Neural crest cell (in vitro differentiated cells): ENCODE measurements at places on chromosomes 5 and 9.

- no peak for DNase-seq
These were observed 63.2 kb upstream of the GHR start for GRCh38 chr5:42360056-42360455.

DNA sequence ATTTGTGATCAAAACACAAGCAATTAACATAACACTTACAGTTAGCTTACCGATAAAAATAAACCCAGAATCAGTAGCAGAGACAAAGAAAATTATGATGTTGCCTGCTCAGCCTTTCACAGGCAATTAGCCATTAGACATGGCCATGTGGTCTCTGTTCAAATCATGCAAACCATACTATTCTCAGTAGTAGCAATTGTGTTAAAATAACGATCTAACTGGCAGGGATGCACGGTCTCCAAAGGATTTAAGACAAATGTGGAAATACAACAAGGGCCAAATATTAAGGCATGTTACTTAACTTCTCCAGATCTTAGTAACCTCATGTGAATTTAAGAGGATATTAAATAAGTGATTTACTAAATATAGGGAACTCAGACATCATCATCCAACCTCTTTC lies 59.5 kb downstream of the PTBP3 start:
- DNase-seq, result no peak

GRCh38 chr9:89457376-89457855 lies 40.5 kb downstream of the SEMA4D start:
- DNase-seq, result no peak

GRCh38 chr9:107178293-107178692 lies 104.8 kb upstream of the RAD23B start:
- no peak for DNase-seq

GRCh38 chr5:102090770-102091169 lies 205.3 kb downstream of the SLCO4C1 start:
- DNase-seq, result no peak

DNA sequence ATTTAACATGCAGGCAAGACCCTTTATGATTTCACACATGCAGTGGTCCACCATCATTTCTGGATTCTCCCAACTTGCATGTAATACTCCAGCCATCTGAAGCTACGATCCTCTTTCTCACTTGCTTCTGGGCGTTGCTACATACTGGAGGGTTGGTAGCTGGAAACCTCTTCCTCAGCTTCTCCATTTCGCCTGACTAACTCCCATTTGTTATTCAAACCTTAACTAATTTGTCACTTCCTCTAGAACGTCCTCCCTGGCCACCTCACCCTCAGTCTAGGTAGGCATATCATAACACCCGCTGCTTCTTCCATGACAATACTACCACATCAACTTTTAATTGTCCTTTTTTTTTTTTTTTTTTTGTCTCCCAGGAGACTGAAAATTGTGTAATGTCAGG lies 72.6 kb upstream of the EQTN start:
- no peak for DNase-seq

DNA sequence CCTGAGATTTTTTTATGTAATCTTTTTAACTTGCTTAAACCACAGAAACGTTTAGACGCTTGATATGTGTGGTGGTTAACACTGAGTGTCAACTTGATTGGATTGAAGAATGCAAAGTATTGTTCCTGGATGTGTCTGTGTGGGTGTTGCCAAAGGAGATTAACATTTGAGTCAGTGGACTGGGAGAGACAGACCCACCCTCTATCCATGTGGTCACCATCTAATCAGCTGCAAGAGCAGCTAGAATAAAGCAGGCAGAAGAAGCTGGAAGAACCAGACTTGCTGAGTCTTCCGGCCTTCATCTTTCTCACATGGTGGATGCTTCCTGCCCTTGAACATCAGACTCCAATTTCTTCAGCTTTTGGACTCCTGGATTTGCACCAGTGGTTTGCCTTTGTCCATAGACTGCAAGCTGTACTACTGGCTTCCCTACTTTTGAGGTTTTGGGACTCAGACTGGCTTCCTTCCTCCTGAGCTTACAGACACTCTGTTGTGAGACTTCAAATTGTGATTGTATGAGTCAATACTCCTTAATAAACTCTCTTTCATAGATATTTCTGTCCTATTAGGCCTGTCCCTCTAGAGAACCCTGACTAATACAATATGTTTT lies 816.0 kb upstream of the CDH9 start:
- DNase-seq, result no peak

DNA sequence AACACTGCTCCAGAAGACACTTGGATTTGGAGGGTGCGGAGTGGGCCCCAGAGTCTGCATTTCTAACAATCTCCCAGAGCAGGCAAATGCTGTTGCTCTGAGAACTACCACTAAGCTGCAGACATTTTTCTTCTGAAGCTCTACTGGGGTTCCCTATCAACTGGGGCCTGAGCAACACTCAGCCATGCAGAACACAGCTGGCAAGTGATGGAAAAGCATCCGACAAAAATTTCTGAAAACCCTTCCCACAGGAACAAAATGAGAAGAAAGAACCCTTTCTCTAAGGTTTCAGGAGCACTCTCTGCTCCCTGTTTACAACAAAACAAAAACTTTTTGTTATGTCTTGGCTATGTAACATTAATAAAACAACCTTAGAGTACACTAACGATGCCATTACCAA lies 516.9 kb downstream of the CTNND2 start:
- no peak for DNase-seq

DNA sequence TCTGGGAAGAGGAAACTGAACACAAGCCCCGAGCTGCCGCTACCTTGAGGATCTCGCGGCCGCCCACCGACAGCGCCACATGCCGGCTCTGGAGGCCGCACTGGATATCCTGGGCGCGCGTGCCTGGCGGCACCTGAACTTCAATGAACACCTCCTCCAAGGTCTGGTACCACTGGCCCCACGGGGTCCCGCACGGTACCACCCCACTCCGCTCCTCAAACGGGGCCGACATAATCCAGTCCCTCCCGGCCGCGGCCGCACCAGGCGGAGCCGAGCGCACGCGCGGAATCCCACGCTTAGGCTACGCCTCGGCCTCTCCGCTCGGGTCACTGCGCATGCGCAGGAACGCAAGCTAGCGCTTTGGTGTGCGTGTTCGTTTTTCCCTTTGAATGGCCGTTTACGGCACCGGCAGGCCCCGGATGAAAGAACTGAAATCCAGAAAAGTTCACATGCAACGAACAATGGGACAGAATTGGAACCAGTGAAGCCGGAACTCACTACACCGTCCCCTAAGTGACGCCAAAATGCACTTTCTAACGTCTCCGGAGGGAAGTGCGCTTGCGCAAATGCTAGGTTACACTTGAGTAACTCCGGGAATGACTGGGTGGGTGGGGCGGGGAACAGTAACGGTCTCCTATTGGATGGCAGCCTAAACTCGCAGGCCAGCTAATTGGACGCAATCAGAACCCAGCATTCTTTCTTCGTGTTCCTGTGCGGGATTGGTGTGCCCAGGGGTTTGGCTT lies at the start of gene NUDCD2:
Gene NUDCD2, minus strand, starts transcription at position 284 of the 743 bp plus-strand sequence. Its CDS starts 52 bp downstream, at position 232.
- peak; percentile 93 for DNase-seq

DNA sequence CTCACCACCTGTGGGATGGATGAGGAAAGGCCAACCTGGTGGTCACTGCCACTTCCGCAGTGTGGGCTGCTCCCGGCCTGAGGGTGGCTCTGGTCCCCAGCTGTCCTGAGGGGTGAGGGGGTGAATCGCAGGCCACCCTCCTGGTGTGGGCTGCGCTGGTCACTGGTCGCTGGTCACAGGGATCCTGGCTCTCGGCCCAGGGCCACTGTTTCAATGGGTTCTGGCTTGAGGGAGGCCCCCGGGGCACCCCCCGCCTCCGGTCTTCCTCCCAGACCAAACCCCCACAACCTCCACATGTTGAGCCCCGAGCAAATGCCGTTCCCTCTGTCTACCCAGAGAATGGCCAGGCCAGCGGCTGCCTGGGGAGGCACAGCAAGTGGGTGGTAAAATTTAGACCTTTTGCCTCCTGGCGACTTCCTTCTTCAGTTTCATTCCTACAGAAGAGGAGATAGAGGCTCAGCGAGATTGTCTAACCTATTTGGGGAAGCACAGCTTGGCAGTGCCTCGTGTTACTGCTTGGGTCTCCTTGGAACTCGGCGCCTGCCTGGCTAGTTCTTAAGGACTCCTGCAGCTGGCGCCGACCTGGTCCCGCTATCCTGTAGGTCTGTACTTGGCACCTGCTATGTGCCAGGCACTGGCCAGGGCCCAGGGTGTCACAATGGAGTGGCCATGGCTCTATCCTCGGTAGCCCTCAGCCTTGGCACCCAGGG lies 48.2 kb downstream of the RXRA start:
- DNase-seq, result no peak

DNA sequence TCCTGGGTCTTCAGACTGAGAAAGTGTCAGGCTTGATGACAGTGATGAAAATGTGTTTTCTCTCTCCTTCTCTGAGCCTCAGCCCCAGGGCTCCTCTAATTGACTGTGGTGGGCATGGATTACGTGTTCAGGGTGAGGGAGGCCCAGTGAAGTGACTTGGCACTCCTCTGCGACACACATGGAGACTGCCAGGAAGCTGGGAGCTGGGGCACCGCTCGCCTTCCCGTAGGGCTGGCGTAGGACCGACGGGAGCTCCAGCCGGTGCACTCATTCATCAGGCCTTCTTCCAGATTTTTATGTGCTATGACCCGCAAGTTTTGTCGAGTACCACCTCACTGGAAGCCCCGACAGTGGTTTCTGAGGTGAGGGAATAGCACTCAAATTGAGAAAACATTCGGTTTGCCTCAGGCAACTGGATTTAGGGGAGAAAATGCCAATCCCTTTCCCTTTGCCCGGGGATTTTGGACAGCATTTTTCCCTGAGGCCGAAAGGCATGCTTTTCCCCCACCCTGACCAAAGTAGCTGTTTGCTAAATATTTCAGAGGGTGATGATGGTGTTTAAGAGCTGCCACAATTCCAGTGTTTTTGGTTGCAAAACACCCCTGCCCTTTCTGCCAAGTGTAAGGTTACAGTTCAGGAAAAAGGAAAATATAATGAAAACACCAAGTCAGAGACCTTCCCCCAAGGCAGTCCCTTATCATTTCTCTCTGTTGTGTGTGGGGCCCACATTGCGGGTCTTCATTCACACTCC lies 83.7 kb downstream of the PCSK5 start:
- DNase-seq, result no peak

DNA sequence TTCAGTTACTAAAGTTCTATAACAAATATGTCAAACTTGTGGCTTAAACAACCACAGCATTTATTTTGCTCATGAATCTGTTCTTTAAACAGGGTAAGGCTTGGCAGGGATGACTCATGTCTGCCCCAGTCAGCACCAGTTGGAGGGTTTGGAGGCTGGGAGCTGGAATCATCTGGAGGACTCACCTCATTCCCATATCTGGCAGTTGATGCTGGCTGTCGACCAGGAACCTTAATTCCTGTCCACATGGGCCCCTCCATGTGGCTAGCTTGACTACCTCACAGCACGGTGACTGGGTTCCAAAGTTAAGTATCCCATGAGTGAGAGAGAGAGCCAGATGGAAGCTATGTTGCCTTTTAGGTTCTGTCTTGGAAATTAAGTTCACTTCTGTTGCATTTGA lies 13.8 kb upstream of the CCL28 start:
- no peak for DNase-seq

GRCh38 chr9:99051406-99051805 lies 53.5 kb upstream of the TGFBR1 start:
- DNase-seq, result no peak

- DNase-seq, result no peak
These were observed 47.7 kb downstream of the EHMT1 start for GRCh38 chr9:137666513-137666822.

DNA sequence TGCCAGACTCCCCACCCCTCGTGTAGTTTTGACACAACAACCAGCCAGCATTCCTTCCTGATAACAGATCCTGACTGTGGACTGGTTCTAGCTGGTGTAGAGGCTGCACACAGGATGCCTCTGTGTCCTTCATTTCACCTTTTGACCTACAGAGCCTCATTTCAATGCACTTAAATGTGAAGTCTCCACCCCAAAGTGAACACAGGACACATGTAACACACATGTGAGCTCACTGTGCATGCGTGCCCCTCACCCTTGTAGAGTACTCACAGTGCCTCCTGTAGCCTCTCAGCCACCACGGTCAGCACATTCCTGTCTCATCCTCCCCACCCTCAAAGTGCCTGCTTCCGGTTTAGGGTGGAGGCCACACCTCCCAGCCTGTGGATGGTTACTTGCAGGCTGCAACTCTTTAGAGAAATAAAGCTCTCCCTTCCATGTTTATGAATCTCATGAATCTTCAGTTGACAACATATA lies 11.6 kb upstream of the NKD2 start:
- no peak for DNase-seq

DNA sequence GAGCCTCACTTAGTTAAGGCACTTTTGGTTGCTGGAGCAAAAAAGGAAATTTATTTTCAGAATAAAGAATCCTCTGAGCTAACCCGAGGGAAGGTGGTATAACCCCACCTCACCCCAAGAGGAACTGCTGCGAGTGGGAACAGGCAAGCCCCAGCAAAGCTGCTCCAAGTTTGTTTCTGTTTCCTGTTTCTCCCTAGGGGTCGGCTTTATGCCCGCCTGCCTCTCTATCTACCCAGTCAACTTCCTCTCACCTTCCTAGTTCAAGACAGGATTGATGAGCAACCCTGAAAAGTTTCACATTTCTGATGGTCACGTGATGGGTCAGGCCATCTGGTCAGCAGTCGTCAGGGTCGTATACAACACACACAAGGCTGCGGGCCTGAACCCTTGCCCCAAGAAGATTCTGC lies 31.1 kb downstream of the TRIO start:
- DNase-seq, result no peak

DNA sequence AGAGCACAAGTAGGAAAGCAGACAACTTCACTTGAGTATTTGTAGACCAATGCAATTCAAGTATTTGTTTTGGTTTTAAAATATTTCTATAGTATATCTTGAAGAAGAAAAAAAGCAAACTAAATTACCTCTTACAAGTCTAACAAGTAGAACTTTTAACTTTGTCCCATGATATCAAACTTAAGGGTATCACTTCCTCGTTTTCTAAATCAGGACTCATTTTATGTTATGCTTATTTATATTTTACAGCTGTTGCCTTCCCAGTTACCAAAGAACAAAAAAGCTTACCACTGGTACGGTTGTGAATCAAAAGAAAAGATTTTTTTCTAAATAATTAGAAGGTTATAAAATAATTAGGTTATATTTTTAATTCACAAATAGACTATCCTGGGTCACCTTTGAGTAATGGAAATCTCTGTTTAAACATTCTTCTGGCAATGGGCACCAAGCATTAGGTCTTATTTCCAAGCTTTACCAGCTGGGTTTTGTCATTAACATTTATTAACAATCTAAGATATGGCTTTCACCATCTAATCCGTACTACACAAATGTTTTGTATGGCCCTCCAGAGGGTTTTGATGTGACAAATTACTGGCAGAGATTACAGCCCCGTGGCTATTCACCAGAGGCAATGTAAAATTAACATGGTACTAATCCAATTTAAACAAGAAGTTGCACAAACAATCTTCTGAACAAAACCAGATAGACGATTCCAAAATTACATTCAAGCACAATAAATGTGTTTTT lies 63.6 kb downstream of the CEP120 start:
- no peak for DNase-seq
